ENCODE measurements at places on chromosomes 13 and 19.
A peak's percentile ranks its signal among the peaks of the same experiment; 100 is the strongest.

- DNase-seq: no peak
Measured at GRCh38 chr13:105272660-105273631, 1262.5 kb downstream of the EFNB2 start.

DNA sequence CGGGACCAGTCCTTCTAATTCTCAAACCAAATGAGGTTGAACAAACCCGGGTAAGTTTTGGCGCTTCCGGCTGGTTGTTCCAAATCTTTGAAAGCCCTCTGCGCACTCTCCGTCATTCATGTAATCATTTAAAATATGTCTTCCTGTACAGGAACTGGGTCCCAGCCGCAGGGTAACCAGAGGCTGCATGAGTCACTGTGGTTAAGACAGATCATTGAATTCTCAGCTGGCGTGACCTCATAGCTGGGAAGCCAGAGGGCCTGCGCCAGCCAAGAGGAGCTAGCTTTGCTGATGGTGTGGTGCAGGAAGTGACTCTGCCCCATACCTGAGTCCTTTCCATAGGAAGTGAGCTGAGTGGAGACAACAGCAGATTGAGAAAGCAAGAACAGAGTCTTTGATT, 135.2 kb downstream of the TSHZ3 start:
- DNase-seq: no peak

- no peak for DNase-seq
Measured at GRCh38 chr13:114106526-114106925, 25.9 kb downstream of the RASA3 start.

GRCh38 chr19:30790056-30790680, 418.0 kb downstream of the ZNF536 start:
- no peak for DNase-seq

DNA sequence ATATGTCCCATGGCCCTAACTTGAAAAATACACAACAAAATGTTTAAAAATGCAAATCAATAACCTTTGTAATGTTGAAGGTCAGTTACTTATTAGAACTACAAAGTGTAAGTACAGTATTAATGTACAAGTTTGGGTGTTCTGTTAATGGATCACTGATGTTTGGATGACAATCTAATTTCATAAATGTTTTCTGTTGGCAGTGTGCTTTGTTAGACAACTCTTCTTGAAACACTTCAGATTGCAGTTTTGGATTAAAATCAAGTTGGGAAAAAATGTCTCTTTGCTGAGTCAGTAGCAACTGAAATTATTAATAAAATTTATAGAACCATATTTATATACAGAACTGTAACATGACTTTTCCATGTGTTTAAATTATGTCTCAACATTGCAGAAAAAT, 1063.5 kb upstream of the PCDH9 start:
- no peak for DNase-seq

DNA sequence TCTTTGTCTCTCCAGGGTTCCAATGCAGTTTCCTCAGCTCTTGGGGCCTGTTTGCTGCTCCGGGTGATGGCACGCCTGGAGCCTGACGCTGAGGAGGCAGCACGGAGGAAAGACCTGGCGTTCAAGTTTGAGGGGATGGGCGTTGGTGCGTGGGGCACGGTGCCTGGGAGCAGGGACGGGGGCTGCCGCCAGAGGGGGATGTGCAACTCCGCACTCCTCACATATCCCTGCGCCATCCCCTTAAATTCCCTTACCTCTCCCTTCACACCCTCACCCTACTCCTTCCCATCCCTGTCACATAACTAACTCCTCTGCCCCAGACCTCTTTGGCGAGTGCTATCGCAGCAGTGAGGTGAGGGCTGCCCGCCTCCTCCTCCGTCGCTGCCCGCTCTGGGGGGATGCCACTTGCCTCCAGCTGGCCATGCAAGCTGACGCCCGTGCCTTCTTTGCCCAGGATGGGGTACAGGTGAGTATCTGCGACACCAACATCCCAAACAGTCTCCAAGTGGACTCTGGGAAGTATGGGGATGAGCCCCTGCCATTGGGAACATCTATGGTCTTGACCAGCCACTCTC, 31.1 kb downstream of the TRPM4 start:
- DNase-seq: no peak

DNA sequence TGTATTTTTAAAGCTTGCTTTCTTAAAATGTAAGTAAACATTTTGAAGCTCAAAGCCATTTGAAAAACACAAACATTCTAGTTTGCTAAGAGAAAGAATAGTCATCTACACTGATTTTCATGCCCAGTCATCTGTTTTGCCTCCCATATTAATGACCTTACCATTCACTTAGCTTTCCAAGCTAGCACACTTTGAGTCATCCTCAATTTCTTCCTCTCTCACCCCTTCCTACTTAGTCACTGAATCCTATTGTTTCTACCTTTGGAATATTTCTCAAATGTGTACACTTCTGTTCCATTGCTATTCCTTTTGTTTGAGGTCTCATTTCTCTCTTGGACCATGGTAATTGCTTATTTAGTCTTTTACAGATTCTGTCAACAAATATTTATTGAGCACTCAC, 7.3 kb upstream of the HS6ST3 start:
- DNase-seq: no peak

GRCh38 chr19:49857061-49857837, 6.3 kb downstream of the PTOV1 start:
- DNase-seq: no peak

DNA sequence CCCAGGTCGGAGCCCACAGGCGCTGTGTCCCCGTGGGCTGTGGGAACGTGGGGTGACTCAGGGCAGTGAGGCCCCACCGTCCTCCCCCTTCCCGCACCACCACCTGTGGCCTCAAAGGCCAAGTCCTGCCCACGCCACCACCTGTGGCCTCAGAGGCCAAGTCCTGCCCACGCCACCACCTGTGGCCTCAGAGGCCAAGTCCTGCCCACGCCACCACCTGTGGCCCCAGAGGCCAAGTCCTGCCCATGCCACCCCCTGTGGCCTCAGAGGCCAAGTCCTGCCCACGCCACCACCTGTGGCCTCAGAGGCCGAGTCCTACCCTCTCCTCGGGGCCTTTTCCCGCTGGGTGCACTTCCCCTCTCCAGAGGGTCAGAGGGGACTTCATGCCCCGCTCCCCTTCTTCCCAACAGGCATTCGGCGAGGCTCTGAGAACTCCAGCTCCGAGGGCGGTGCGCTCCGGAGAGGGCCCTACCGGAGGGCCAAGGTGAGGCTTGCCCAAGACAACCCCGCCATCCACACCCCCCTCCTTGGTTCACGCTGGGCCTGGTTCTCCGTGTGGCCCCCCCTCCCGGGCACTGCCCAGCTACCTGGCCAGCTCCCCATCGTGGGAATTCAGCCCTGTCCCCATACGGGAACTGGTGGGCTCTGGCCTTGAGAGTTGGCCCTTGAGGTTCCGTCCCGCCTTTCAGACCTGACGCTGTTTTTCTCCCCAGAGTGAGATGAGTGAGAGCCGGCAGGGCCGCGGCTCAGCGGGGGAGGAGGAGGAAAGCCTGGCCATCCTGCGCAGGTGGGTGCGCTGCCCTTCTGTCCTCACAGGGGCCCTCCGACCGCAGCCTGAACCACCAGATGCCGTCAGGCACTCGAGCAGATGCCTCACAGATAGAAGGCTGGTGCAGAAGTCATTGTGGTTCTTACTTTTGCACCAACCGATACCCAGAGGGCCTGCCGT, 27.4 kb upstream of the F7 start:
- no peak for DNase-seq

DNA sequence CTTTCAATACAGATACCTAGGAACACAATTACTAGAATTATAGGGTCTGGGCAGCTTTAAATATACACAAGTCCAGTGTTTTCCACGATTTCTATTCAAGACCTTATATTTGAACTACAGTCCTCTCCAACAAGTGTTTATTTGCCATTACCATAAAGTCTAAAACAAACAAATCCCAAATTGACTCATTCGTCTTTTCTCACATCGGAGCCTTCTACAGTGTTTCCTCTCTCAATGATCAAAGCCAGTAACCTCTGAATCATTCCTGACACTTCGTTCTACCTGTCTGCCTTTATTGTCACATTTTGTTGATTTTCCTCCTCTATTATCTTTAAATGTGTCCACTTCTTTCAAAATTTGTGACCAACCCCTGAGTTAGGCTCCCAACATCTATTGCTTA, 1356.5 kb upstream of the SLC10A2 start:
- DNase-seq: no peak

DNA sequence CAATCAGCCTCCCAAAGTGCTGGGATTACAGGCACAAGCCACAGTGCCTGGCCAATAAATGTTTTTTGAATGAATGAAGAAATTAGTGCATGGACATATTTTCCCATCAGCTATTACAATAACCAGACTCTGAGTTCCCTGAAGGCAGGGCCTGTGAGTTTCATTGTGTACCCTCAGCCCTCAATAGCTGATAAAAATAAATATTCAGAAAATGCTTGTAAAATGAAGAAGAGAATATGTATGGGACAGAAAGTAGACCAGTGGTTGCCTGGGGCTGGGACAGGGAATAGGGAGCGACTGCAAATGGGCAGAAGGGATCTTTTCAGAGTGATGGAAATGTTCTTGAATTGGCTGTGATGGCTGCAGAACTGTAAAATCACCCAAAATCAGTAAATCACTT, 28.8 kb downstream of the NUMBL start:
- no peak for DNase-seq

GRCh38 chr19:31960474-31960873, 384.9 kb upstream of the ZNF507 start:
- DNase-seq: no peak

DNA sequence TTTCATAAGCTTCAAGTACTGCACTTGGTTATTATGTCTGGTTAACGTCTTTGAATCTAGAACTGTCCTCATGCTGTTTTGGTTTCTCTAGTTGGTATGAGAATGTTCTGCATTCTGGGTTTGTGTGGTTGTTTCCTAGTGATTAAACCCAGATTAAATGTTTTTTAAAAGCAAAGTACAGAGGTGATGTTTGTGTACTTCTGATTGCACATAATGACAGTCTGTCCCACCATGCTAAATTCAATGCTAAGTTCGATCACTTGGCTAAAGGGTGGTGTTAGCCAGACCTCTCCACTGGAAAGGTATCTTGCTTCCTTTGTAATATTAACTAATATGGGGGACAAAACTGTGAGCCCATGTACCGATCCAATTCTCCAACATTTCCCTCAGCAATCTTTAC, 14.6 kb downstream of the N4BP2L1 start:
- DNase-seq: no peak

- DNase-seq: no peak
Measured at GRCh38 chr13:83121896-83122295, 760.4 kb downstream of the SLITRK1 start.

GRCh38 chr13:70613295-70613694, 505.0 kb upstream of the KLHL1 start:
- DNase-seq: peak; percentile 43

DNA sequence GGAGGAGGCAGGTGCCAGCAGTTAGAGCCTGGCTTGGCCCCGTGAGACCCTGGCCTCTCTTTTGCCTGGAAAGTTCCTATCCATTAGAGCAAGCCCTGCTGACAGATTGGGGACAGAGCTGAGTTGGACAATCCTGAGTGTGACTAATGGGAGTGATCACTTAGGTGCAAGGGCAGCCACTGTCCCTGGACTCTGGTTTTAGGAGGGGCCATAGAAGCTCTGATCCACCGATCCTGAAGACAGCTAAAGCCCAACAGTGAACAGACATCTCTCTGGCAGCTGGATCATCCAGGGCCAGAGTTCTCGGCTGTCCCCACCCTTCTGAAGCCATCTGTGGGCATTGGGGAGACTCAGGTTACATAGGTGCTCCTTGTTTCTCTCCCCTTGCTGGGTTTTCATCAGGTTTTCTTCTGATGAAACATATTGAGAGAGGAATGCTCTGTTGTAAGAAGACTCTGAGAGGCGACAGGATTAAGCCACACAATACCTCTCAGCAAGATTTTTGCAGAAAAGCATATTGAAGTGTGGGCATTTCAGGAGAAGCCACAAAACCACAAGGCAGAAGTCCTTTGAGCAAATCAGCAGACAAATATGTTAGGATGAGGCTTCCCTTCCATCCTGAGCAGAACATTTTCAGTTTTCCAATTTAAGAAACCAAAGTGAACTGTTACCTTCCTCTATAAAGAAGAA, 288.0 kb upstream of the MAB21L1 start:
- DNase-seq: no peak

GRCh38 chr19:33303791-33304345, 1.5 kb upstream of the CEBPA start:
- DNase-seq: no peak

DNA sequence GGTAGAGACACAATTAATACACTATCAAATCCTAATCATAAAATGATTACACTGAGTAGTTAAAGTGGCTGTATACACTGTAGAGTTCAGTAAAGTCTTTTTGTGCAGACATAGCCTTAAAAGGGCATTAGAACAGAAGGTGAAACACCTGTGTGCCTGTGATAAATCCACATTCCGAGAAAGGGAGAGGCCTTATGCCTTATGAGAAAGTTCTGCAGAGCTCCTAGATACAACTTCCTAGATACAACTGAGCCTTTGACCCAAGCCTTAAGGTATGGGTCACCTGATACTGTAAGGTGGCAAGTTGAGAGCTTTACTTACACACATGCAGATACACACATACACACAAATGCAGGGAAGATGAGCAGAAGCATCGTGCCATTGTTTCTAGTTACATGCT, 6.3 kb downstream of the SERP2 start:
- no peak for DNase-seq

- no peak for DNase-seq
Measured at GRCh38 chr13:100636441-100636840, 38.2 kb downstream of the TMTC4 start.

- DNase-seq: no peak
Measured at GRCh38 chr13:51225029-51225428, 2.8 kb downstream of the FAM124A start.

- DNase-seq: no peak
Measured at GRCh38 chr19:53896682-53897081, 12.4 kb upstream of the CACNG7 start.

DNA sequence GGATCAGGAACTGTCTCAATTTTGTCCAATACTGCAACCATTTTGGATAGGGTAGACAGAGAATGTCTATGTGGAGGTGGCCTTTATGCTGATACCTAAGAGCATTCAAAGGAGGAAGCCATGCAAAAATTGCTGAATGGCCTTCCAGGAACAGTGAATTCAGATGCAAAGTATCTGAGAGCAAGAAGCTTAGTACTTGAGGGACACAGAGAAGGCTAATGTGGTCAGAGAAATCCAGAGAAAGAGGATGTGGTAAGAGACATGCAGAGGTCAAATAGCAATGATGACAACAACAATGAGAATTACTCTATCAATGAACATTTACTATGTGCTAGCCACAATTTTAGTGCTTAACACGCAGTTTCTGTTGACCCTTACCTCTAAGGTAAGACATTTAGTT, 785.6 kb upstream of the KLHL1 start:
- no peak for DNase-seq

DNA sequence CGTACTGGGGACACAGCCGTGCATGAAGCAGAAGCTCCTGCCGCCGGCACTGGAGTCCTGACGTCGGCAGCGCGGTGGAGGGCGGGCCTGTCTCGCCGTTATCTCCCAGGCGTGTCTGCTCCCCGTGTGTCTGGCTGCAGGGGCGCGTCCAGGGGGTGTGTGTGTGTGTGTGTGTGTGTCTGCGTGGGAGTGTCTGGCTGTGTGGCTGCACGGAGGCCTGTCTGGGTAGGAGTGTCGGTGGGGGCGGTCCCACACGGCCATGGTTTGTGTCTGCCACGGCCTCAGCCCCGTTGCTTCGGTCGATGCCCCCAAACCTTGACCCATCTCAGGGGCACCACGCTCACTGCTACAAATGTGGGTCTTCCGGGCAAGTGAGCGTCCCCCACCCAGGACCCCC, 18.3 kb downstream of the ARID3A start:
- DNase-seq: no peak

All from NCI-H2171 (cell line).